ENCODE measurements at places on chromosomes 3 and 15.

GRCh38 chr3:15050405-15051092, 14.6 kb downstream of the MRPS25 start:
- no peak for DNase-seq

DNA sequence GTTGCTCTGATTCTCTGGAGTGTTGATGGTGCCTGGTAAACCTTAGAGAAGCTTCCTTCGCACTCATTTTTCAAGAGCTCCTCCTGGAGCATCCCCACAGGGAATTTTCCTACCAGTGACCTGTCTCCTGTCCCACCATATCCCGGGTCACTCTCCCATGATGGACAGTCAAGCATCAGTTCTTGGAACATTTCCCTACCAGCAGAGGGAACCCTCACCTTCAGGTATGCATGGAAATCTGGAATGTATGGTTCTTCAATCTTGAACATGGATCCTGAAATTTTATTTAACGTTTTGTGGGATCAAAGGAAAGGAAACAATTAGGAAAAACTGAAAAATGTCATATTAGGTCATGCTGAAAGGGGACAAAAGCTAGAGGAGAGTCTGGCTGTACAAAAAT, 153.8 kb downstream of the SPATA16 start:
- DNase-seq: peak; percentile 27

GRCh38 chr3:129564981-129565644, 22.1 kb downstream of the H1-8 start:
- peak; percentile 32 for DNase-seq

DNA sequence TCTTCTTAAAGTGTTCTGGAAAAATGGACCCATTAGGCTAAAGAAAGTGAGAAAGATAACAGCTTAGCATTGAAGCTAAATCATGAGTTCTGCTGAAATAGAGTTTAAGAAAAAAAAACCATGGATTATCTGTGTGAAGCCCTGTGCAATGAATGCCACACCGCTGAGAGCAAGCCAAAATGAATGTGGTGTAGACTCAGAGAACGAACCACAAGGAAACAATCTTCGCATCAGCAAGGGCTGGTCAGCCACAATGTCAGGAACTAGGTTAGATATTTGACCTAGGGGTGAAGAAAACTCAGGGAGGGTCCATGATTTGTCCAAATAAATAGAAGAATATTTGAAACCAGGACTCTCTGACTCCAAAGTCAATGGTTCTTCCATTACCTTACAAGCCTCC, 91.4 kb upstream of the MEX3B start:
- no peak for DNase-seq

DNA sequence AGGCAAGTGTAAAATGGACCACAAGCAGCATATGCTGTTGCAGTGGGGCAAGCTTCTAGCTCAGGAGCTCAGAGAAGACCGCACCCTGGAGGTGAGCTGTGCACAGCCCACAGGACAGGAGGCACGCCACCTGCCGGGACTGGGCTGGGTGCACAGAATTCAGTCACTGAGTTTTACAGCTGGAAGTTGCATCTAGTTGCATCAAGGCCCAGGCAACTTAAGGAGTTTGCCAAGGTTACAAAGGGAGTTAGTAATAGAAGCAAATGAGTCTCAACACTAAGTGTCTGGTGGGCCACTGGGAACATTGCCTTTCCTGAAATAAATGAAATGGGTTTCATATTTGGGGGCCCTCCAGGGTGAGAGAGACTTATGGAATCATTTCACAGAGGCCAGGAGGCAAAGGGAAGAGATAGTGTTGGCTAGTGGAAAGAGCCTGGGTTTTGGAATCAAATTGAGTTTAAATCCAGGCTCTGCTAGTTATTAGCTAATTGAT, 36.0 kb upstream of the TIMP4 start:
- no peak for DNase-seq

- DNase-seq: no peak
Observed at GRCh38 chr3:43862992-43863805, 172.5 kb downstream of the ABHD5 start.

- no peak for DNase-seq
Observed at GRCh38 chr3:32313723-32314473, 75.4 kb downstream of the CMTM8 start.

DNA sequence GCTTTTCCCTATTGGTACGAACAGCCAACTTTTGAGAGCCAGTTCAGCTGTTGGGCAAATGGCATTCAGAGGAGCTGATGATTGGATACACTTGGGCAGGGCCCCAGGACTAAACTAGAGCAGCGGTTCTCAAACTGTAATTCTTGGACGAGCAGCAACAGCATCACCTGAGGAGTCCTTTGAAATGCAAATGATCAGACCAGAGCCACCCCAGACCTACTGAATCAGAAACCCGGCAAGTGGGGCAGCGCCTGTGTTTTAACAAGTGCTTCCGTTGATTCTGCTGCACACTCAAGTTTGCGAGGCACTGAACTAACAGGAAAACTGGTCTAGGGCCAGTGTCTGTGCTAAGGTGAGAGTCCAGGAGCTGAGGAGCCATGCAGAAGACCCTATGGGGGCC, 239.7 kb downstream of the UACA start:
- no peak for DNase-seq

GRCh38 chr3:36680952-36681351, 83.4 kb downstream of the DCLK3 start:
- no peak for DNase-seq
